Stimulated activated CD8-positive, alpha-beta memory T cell treated with anti-CD3 and anti-CD28 coated beads, Interleukin-12 subunit alpha, Interleukin-12 subunit beta, amount 100 ng/mL, for 1 hour (primary cell): ENCODE measurements at places on chromosomes 6 and 20.

GRCh38 chr6:35573495-35574110 lies 60.9 kb upstream of the TULP1 start:
- DNase-seq: no peak

DNA sequence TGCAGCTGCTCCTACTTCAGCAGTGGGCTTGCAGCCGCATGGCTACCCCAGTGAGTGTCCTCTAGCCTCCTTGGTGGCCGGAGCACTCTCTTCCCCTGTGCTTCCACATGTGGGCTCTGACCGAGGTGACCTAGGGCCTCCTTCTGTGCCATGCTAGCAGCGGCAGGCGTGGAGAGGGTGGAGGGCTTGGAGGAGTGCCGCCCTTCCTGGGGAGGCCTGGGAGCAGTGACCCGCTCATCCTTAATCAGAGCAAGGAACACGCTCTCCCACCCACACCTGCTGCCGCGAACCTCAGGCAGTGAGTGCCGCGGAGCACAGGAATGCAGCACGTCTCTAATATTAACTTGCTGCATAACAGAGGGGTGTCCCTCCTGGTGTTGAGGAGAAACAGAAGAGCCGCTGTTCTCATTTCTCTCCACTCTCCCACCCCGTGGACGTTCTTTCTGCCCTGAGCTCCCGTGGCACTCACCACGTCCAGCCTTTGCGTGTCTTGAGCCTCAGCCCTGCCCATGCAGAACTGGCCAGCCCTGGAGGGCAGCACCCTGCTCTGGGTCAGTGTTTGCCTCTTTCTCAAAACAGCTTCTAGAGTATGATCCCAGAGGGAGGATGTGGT lies 31.9 kb downstream of the DUSP22 start:
- no peak for DNase-seq

GRCh38 chr6:122730775-122731386 lies 48.6 kb upstream of the FABP7 start:
- no peak for DNase-seq

DNA sequence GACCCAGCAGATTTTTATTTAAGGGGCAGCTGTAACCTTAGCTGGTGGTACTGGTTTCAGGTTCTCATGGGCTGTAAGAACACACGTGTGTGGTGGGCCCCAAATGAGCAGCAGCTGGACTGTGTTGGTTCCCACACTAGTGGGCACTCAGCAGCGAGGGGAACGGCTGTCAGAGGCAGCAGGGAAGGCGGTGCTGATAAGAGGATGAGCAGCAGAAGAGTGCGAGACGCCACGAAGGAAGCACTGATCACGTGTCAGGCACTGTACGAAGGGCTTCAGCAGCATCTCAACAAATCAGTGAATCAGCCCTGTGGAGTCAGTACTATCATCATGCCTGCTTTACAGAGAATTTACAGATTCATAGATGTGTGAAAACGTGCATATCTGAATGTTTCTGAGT lies 41.0 kb upstream of the EMILIN3 start:
- no peak for DNase-seq

DNA sequence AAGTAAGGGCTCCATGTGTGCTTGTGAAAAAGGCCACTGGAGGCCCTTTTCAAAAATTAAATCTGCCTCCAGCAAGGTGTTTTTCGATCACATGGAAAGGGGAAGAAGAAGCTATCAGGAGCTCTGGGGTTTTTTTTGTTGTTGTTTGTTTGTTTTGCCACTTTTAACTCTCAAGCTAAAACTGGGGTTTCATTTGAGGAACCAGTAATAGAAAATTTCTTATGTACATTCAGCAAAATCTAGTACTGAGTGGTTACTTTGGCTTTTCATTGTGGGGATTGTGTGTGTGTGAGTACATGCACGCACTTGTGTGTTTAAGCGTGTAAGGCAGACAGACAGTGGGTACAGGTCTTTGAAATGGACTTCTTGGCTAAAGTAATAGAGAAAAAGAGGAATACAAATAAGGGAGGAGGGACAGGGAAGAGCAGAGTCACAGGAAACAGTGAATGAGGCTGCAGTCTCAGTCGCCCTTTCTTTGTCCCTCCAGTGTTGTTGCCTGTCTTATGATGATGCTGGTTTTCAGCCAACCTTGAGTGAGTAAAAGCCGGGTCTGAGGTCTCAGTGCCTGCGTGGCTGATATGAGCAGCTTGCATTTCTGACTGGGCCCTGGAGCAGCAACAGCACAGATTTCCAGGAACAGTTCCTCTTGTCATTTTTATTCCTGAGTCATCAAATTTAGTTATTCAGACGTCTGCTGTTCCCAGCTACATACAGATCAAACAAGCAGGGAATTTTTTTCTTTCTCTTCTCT lies 26.2 kb downstream of the SLC16A10 start:
- DNase-seq: no peak

GRCh38 chr20:12203981-12204380 lies 286.3 kb downstream of the BTBD3 start:
- DNase-seq: no peak

GRCh38 chr20:48283470-48284110 lies 498.3 kb upstream of the SULF2 start:
- no peak for DNase-seq

DNA sequence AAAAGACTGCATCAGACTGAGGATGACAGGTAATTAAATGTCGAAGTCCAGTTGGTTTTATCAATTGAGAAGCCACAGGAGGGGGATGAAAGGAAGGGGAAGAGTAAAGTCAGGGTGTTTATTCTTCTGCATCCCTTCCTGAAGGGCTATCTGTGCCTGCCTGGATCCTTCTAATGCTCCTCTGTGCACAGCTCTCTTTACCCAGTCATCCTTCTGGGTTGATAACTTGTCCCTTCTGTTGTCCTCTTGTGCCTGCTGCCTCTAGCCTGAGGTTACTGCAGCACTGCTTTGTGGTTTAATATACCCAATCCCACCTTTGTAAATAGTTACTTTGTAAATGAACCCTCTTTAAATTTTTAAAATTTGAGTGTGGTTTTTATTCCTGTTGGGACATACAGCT lies 1127.3 kb downstream of the EPHA7 start:
- no peak for DNase-seq

DNA sequence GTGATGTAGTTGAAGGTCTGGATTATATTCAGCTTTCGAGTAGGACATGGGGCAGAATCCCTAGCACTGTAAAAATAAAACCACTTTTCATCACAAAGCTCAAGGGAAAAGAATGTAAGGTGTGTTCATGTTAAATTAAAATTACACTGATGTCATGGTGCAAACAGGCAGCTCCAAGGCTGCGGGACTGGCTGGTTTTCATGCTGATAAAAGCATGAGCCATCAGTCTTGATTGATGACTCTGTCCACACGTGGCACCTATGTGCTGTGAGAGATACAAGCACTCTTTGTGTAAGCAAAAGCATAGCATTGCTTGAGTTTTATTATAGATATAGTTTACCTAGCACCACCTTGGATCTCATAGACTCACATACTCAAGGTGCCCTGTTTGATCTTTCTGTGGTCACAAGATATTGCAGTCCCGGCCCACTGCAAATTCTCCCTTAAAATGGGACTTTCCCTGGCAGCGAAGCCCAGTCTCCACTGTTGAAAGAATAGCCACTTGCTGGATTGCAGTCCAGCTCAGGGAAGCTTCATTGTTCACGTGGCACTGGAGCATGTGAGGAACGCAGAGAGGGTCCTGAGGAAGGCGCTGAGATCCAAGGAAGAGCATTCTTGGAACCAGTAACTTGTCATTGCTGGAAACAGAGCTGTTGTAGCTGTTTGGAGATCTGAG lies 90.6 kb downstream of the TIAM2 start:
- no peak for DNase-seq

GRCh38 chr6:166259296-166259977 lies 48.8 kb downstream of the PRR18 start:
- no peak for DNase-seq

GRCh38 chr6:170047823-170048222 lies 243.1 kb downstream of the DLL1 start:
- DNase-seq: no peak

DNA sequence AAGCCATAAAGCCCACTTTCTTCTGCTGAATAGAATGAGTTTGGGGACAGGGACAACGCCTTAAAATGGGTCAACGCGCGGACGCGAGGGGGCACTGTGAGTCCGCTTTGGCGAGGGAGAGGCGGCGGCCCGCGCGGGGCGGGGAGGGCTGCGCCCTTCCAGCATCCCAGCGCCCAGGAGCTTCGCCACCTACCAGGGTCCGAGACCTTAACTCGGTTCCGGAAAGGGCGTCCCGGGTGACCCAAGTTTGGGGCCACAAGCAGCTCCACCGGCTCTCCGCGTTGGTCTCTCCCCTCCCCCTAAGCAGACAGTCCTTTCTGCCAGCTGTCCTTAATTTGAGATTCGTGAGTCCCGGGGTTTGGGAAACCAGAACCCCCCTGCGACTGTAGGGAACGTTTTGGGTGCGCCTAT lies 1.8 kb upstream of the SAMD5 start:
- DNase-seq: no peak

GRCh38 chr20:10376270-10377075 lies 57.5 kb downstream of the MKKS start:
- DNase-seq: no peak

GRCh38 chr20:47860049-47860830 lies 75.0 kb upstream of the SULF2 start:
- no peak for DNase-seq

GRCh38 chr6:21375151-21376116 lies 218.1 kb upstream of the SOX4 start:
- no peak for DNase-seq

DNA sequence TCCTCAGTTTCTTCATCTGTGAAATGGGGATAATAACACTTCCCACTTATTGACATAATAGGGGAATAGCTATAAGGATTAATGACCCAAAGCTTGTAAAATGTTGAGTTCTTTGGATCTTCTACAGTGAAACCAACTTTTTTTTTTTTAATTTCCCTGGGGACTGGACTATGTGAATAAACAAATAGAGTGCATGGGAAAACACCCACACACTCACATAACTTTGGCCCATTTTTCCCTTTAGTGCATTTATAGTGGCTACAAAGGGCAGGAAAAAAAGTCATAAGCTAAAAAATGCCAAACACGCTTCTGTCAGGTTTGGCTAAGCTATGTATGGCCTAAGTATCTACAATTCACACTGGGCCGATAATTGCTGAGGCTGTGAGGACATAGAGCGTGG lies 406.2 kb upstream of the JAG1 start:
- DNase-seq: no peak

DNA sequence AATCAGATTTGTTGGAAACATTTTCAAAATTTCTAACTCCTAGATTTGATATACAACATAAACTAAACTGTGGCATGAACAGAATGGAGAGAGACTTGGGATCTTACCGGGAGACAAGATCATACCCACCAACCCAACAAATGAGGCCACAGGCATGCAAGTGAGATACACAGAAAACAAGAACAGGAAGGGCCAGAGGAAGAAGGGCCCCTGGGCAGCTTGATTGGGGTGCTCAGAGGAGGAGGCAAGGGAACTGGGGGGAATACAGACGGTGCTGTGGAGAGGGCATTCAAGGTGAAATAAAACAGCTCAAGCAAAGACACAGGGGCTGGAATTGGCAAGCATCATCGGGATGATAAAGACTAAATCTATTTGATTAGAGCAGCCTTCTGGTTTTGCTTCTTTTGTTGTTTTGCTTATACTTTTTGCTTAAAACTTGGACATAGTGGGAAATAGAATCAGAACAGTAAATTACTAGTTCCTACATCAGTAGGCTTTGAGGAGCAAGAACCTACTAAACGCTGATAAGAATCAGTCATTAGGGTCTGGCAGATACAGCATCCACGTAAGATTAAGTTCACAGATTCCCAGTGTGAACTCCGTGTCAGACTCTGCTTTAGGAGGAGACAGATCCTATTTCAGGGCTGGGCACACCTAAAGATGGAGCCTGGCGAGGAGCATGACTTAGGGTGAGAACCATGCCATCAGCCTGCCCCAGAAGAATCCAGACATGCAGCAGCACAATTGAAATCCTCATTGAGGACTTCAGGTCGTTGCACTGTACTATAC lies 3.5 kb upstream of the RAMACL start:
- no peak for DNase-seq

DNA sequence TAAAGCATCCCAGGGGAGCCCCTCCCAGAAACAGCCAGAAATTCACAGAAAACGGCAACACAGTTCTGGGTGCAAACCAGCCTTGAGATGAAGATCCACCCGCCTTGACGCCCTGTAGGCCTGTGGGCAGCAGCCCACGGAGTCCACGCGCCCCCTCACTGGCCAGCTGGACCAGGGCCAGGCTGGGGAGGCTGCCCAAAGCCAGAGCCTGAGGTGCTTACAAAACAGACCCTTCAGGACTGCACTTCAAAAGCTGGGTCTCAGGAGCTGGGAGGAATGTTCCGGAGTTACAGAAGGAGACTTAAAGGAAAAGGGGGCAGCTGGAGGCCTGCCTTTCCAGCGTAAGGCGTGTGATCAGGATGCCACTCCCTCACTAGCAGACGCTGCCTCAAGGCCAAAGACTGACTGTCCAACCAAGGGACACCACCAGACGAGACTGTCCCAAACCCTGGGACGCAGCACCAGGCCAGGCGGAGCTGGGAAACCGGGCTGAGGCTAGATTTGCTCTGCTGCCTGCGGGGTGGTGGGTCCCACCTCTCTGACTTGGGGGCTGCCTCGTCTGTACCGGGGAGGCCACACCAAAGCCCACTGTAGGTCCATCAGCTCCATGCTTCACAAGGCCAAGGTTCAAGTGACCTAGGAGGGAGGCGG lies 48.1 kb downstream of the RRBP1 start:
- no peak for DNase-seq

- no peak for DNase-seq
Observed at GRCh38 chr6:7784706-7785105, 58.8 kb downstream of the BMP6 start.

- no peak for DNase-seq
Observed at GRCh38 chr20:50788045-50788991, 6.5 kb upstream of the BCAS4 start.

DNA sequence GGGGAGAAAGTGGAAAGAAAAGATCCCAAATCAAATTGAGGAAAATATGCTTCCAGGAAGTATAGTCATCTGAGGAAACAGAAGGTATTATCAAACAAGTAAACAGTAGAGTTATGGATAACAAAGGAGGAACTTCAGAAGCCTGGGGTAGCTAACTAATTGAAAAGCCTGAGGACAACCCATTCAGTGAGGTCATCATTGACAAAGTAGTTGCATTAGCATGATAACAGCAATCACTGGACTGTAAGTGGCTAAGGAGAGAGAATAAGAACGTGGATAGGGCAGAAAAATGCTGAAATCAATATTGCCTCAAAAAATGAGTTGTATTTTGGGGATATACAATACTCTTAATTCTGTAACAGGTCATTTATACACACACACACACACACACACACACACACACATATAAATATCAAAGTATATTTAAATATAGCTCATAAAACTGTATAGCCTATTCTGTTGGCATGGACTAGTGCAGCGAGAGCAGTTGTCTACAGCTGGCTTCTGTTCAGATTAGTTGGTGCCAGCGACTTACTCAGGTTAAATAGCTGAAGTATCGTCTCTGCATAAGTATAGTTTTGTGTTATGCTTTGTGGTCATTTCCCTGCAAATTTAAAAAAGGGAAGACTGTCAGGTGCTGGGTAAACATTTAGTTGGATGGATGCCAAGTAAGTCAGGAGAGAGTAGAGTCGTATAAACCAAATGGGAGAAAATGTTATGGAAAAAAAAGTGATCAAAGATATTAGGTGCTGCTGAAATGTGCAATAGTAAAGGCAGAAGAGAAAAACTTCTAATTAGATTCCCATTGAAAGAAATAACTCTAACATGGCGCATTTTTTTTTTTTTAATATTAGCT lies 33.8 kb upstream of the CTAGE9 start:
- DNase-seq: no peak
